Activated T-helper 9 cell treated with anti-CD3 and anti-CD28 coated beads, Interleukin-2, amount 50 U/mL, for 16 hours (primary cell): ENCODE measurements at places on chromosomes 7 and 10.

- DNase-seq: no peak
Measured at GRCh38 chr7:38685851-38686250, 54.7 kb upstream of the AMPH start.

- no peak for DNase-seq
Measured at GRCh38 chr7:155459700-155460461, 2.0 kb downstream of the EN2 start.

DNA sequence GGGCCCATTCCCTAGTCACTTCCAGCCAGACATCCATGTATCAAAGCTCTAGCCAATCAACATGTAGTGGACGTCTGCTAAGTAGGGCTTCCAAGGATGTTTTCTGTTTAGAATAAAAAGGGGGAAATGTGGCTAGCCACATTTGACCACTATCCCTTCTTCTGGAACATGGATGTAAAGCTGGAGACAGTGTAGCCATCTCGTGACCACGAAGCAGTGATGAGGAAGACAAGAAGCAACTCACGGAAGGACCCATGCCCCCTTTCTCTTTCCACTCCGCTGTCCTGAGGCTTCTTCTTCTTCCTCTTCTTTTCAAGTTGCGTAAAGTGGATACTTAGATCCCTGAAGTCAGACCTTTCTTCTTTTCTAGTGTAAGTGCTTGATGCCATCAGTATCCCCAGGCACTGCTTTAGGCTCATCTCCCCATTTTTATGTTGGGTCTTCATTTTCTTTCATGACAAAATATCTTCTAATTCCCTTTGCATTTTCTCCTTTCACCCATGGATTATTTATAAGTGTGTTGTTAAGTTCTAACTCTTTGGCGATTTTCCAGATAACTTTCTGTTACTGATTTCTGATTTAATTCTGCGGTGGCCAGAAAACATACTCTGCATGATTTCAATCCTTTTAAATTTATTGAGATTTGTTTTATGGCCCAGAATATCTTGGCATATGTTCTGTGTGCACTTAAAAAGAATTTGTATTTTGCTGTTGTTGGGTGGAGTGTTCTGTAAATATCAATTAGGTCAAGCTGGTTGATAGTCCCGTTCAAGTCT lies 594.5 kb downstream of the SDK1 start:
- DNase-seq: no peak

- DNase-seq: no peak
Measured at GRCh38 chr10:91590904-91591796, 41.7 kb downstream of the PPP1R3C start.

- no peak for DNase-seq
Measured at GRCh38 chr10:77507291-77507880, 130.2 kb downstream of the KCNMA1 start.

DNA sequence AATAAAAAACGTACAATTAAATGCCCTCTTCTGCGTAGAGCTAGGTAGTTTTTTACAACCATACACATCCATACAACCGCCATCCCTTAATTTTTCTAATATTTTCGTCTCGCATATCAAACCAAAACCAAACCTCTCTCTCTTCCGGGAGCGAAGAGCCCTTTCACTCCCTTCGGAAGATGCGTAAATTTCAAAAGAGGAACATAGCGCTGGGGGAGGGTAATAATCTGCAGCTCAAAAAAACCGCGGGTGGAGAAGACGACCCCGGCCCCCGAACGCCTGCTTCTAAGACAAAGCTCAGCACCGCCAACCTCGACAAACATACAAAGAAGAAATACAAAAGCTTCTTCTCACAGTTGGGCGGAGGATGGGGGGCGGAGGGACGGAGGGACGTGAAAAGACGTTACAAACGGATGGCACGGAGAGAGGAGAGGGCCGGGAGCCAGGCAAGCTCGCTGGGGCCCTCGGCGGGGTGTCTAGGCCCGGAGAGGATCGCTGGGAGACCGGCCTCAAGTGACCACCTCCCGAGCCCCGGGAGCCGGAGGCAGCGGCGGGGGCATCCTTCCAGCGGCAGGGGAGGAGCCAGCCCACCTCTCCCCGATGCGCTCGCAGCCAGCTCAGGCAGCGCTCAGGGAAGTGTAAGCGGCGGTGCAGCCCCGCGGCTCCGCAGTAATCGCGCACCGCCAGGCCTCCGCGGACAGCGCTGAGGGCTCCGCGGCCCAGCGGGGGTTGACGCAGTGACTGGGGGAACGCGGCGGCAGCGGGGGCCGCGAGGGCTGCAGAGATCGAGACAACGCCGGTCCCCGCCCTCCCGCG lies 851 bp downstream of the MKRN1 start:
- DNase-seq: peak; percentile 1

- DNase-seq: no peak
Measured at GRCh38 chr7:1810961-1811849, 141.1 kb downstream of the ELFN1 start.

- DNase-seq: no peak
Measured at GRCh38 chr10:79191951-79192676, 123.3 kb downstream of the ZMIZ1 start.

- no peak for DNase-seq
Measured at GRCh38 chr10:103645141-103646054, 151.9 kb downstream of the NEURL1 start.

GRCh38 chr10:88542522-88542921 lies 40.6 kb downstream of the RNLS start:
- DNase-seq: no peak

DNA sequence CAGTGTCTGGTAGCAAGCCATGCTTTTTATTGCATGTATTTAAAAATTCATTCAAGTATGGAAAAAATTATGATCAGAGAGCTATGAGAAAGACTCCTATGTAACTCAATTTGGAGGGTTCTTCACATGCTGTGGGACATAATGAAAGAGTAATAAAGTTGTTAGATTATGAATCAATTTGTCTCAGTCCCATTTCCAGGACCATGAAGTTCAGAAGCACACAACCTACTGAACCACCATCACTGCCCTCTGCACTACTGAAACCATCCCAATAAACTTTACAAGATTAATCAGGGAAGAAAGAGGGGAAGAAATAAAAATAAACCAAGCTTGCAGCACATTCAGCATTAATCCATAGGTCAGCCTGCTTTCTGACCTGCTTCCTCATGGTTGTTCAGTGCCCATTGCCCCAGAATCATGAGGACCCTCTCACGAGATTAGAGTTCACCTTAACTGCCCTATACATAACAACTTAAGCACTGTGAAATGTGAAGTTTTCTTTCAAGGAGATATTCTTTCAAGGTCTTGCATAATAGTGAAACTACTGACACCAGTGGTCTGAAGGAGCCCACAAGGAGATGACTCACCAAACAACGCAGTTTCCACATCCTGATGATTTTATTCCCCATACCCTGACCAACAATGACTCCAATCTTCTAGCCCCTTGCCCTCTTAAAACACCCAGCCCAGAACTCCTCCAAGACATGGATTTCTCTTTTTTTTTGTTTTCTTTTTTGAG lies 171.5 kb upstream of the ADCY1 start:
- DNase-seq: no peak

GRCh38 chr10:37314350-37314749 lies 189.0 kb downstream of the ANKRD30A start:
- no peak for DNase-seq

- DNase-seq: peak; percentile 62
Measured at GRCh38 chr10:69629897-69630650, at the start of gene FAM241B. Gene FAM241B (plus strand): TSS chr10:69630247. CDS start chr10:69631744, 1,497 bp downstream.

- no peak for DNase-seq
Measured at GRCh38 chr7:70392877-70393435, 739.0 kb upstream of the GALNT17 start.

DNA sequence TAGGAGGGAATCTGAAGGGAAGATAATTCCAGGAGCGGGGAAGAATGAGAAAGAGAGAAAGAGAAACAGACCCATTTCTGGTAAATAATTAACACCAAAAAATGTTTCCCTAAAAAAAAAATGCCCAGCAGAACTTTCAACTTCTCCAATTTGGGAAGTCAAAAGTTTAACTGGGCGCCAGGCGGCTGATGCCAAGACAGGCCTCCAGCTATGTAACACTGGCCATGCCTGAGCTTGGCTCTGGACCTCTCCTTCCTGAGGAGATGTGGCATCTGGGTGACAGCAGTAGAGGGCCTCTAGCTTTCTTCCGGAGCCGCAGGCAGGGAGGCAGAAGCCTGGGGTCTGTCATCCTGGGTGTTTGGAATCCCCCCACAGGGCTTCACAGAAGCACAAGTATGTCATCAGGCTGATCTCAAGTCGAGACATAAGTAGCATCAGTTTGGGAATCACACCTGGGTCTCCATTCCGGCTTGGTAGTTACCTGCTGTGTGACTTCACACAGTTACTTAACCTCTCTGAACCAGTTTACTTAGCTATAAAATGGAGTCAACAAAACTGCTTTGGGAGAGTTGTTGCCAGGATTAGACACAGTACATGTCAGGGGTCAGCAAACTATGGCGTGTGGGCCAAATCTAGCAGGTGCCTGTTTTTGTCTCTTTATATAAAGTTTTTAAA lies 50.5 kb upstream of the TCF7L2 start:
- DNase-seq: no peak

DNA sequence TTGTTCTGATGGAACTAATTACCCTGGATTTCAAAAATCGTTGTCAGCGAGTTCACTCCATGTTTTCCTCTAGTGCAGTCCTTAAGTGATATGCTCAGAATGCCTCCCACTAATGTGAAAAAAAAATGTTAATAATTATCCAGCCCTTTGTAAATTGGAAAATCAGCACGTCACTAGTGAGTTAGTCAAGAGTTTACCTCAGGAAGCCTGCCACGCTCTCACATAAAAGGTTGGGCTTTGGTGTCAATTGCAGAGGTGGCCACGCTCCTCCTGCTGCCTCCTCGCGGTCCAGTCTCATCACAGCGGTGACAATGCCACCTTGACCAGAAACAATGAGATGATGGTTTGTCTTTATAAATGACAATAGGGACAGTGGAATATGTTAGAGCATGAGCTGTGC lies 22.5 kb downstream of the UPP1 start:
- no peak for DNase-seq

GRCh38 chr7:87874066-87874465 lies 2.1 kb downstream of the SLC25A40 start:
- no peak for DNase-seq

GRCh38 chr7:132828502-132828901 lies 252.2 kb upstream of the PLXNA4 start:
- DNase-seq: no peak

DNA sequence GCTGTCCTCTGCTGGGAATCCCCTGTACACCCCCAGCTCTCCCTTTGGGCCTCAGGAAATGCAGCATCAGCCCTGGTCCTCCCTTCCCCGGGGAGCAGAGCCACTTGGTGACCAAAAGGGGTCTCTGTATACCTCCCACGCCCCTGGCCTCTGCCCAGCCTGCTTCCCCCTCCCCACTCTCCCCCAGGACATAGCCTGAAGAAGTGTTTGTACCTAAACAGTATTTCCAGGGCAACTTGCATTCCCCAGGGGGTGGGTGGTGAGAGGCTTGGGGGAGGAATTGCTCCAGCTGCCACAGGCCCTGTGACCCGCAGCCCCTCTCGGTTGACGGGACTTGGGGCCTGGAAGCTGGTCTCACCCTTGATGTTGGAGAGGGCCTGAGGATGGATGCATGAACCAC lies 39.3 kb downstream of the TMEM270 start:
- DNase-seq: no peak

DNA sequence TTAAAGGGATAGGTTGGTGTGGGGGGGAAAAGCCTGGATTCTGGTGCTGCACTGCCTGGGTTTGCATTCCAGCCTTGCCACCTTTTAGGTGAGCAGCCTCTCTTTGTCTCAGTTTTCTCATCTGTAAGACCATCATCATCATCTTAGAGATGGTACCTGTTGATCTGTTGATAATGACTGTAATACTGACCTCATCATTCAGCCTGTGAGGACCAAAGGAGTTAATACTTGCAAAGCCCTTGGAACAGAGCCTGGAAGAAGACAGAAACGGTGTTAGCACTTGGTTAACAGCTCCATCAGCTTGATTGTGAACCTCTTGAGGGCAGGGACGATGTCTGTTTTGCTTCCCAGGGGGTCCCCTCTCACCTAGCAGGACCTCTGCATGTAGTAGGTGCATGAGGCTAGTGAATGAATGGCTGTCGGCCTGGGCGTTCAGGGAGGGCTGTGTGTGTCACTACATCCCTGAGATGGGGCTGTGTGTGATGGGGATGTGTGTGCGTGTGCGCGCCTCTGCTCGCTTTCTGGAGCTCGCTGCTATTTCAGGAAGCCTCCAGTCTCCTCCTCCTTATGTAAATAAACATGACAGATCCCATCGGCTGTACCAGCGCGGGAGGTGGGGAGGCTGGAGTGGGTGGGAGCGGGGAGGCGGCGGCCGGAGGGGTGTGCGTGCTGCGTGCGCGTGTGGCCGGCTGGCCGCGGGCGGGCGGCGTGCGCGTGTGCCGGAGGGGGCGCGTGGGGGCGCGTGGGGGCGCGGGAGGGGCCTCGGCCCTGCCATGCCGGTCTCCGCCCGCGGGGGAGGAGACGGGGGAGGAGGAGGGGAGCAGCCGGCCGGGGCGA lies 61.2 kb downstream of the NEURL1 start:
- no peak for DNase-seq

DNA sequence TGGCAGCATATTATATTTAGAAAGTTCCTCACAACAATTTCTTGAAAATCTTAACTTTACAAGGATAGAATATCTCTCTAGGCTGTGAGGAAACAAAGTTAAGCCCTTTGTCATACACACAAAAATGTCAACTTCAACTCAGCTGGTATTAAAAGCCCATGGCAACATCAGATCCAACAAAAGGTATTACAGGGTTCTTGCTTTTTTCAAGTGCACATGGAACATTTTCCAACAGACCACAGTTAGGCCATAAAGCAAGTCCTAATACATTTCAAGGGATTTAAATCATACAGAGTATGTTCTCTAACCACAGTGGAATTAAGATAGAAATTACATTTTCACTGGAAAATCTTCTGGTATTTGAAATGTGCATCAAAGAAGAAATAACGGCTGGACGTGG lies 71.9 kb upstream of the OIT3 start:
- DNase-seq: no peak

DNA sequence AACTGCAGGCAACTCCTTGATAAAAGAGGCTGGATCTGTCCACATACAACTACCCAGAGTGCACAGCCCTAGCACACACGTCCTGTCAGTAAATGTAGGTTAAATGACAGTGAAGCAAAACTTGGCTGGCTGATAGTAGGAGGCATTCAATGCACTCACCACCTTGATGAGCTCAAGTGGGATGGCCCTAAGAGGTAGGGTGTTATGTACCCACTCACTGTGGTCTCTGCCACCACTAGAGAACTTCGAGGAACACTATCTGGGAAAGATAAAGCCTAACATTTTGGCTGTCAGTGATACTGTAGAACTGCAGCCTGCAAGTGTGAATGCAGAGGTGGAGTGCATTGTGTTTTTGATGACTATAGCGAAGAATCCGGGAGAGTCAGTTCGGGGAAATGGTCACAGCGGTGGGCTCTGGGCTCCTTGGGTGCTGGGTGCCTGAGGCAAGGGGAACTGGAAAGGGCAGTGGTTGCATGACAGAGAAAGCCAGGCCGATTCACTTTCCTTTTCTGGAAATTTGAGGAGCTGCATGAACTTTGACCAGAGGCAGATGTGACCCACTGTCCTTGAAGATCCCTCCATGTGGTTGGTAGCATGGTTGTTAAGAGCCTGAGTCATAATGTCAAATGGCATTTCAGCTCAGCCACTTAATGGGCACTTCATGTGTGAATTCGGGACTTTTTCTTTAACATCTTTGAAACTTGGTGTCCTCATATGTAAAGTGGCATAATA lies 93.1 kb upstream of the ZPBP start:
- DNase-seq: no peak

- no peak for DNase-seq
Measured at GRCh38 chr7:138204285-138204981, 128.2 kb downstream of the AKR1D1 start.
